ENCODE measurements at places on chromosomes 5 and 9. TPM values are rescaled to one million over a fixed set of nuclear protein-coding genes. Genes with fewer than 3 reads are reported as not detected.

GRCh38 chr9:84758817-84759216 lies 89.3 kb downstream of the NTRK2 start:
- no peak overlapping the region for H3K27ac ChIP-seq
- no peaks in the 10 kb centered on the region for H3K27me3 ChIP-seq
- no peak overlapping the region for H3K4me3 ChIP-seq
- H3K36me3 ChIP-seq, result no peaks in the 10 kb centered on the region
- DNase-seq, result no peak
- no peaks in the 10 kb centered on the region for H3K4me1 ChIP-seq

DNA sequence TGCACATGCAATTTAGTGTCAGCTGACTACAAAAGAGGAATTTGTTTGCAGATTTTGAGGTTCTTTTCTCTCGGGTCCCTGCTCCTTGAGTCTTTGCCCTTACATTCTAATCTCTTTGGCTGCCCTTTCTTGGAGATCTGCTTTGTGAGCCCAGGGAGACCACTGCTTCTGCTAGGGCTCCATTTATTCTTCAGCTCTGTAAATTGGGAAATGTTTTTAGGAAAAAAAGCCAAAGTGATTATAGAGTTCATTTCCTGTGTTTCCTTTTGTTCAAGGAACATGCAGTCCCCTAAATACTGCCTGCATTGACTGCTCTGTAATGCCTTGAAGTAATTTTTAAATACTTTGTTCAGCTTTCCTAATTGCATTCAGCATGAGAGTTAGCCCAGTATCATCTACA lies 197.4 kb downstream of the CSNK1G3 start:
- H3K4me1 ChIP-seq, result no peaks in the 10 kb centered on the region
- no peak overlapping the region for H3K27ac ChIP-seq
- DNase-seq, result no peak
- H3K27me3 ChIP-seq, result no peaks in the 10 kb centered on the region
- no peaks in the 10 kb centered on the region for H3K36me3 ChIP-seq
- no peak overlapping the region for H3K4me3 ChIP-seq

DNA sequence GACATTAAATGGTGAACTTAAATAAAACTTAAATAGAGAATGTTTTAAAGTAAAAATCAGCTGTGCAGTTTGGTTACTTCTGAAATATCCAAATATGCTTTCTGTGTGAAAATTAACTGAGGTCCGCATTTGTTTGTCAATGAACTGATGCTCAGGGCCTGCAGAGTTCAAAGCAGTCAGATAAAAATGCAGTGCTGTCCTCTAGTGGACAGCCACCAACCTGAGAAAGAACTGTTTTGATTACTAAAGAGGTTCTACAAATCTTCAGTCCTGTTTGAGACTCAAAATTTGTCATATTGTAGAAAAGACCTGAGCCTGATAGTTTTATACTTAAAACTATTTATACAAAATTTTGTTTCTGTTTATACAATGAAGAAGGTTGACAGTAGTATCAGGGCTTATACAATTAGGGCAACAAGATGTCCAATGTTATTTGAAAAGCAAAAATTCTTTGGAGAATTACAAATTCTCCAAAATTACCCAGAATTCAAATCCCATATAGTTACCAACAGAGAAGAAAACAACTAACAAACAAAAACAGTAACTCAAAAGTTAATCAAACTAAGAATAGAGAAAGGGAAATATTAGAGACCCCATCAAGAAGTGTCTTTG lies 232.3 kb upstream of the TBCA start:
- H3K27ac ChIP-seq, result no peak overlapping the region
- no peak overlapping the region for H3K4me3 ChIP-seq

DNA sequence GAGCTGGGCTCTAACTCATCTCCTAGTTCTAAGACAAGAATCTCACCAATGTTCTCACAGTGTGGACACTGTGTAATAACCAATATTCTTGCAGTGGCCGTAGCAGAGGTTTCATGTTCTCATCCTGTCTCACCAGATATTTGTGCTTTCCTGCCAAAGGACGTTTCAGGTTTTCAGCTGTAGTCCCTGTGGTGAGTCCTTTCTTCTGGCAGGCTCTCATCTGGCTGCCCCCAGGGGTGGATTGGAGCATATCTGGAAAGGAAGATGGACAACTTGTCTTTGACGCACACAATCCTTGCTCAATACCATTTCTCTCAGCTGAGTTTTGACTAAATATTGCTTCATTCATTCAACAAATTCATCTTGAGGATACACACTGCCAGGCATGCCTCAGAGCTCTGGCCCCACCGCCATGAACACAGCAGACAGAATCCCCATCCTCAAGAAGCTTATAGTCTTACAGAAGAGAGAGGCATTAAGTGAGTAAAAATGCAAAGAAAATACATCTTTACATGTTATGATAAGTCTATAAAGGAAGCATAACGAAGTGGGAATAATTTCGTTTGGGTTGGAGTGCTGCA lies 33.8 kb upstream of the NEURL1B start:
- no peak overlapping the region for H3K4me3 ChIP-seq
- H3K27ac ChIP-seq, result no peak overlapping the region
- no peaks in the 10 kb centered on the region for H3K4me1 ChIP-seq
- no peaks in the 10 kb centered on the region for H3K27me3 ChIP-seq

GRCh38 chr5:160311491-160312133 lies 752 bp downstream of the CCNJL start:
- H3K36me3 ChIP-seq, result no peaks in the 10 kb centered on the region
- H3K4me1 ChIP-seq, result no peaks in the 10 kb centered on the region
- H3K4me3 ChIP-seq, result no peak overlapping the region
- H3K27ac ChIP-seq, result no peak overlapping the region
- H3K27me3 ChIP-seq, result peaks cover 21% of the 10 kb centered on the region

DNA sequence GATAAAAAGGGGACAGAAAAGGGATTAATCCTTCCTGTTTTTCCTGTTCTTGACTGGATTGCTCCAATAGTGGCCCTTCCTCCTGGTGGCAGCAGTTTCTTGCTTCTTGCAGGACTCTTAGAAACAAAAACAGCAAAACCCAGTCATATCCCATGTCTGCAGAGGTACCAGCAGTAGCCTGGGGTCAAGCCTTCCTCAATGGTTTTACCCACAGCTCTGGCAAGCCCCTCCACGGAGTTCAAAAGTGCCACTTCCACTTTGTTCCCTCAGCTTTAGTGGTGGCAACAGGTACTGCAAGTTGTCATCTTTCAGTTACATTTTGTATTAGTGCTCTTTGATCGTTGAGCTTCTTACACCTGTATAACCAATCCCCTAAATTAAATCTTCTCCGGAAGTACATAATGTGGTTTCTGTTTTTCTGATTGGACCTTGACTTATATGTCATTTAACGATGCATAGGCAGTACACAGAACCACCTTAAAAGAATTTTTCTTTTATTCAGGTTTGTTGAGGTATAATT lies 8.7 kb upstream of the RANBP6 start:
- no peaks in the 10 kb centered on the region for H3K36me3 ChIP-seq
- no peak overlapping the region for H3K27ac ChIP-seq
- no peaks in the 10 kb centered on the region for H3K4me1 ChIP-seq
- peak; percentile 65 for DNase-seq
- peaks cover 10% of the 10 kb centered on the region for H3K27me3 ChIP-seq

DNA sequence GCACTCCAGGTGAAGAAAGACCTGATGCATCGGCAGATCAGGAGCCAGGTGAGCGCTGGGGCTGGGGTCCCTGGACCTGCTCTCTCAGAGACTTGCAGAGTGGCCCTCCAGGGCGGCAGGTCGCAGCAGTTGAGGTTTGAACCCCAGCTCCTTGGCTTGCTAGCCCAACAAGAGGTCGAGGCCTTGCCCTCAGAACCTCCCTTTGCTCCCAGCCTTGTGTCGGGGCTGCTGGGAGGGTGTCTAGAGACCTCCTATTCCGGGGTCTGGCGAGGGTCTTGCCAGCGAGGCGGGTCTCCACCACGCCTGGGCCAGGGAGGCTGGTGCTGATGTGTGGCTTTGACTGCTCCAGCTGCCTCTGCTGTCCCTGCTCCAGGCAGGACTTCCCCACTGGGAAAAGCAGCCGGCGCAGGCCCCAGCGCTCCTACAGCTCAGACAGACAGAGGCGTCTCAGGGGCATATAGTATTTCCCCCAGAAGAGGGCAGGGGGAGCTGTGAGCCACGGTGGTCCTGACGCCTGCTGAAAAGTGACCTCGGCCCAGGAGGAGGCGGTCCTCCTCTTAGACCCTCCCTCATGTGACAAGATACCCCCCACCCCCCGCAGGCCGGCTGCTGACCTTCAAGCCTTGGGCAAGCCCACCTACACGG lies 38.3 kb downstream of the LRSAM1 start:
- peaks cover 33% of the 10 kb centered on the region for H3K36me3 ChIP-seq
- H3K27me3 ChIP-seq, result no peaks in the 10 kb centered on the region
- no peaks in the 10 kb centered on the region for H3K4me1 ChIP-seq
- no peak overlapping the region for H3K27ac ChIP-seq
- no peak for DNase-seq

DNA sequence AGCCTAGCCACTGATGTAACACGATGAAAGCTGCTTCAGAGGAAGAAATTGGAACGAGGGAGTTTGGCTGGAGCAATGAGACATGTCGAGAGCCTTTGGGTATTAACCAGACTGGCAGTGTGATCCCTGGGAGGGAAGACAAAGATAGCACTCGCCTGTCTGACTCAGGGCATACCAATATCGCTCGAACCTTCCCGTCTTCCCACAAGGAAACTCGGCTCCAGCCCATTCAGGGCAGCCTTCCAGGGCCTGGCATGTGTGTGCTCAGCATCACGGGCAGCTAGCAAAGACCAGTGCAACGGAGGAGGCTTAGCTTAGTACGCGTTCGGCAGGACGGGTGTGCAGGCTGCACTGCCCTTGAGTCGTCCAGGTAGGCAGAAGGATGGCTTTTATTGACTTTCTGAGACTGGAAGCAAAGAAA lies 356.9 kb upstream of the WWC1 start:
- no peaks in the 10 kb centered on the region for H3K27me3 ChIP-seq
- no peak overlapping the region for H3K4me3 ChIP-seq
- H3K27ac ChIP-seq, result no peak overlapping the region
- no peak for DNase-seq
- H3K36me3 ChIP-seq, result no peaks in the 10 kb centered on the region
- no peaks in the 10 kb centered on the region for H3K4me1 ChIP-seq

Gene LCN2
- total RNA-seq, result 0.94 TPM

Gene ANKRD33B
- 6.6 TPM for total RNA-seq

Gene GRIA1
- not detected for total RNA-seq

Gene PCDHB11
- total RNA-seq, result not detected

Gene SLCO6A1
- not detected for total RNA-seq

Gene AGPAT2
- total RNA-seq, result 11.0 TPM

Gene SOX30
- not detected for total RNA-seq
